NCI-H226 (cell line): ENCODE measurements at places on chromosomes 3 and 15.

DNA sequence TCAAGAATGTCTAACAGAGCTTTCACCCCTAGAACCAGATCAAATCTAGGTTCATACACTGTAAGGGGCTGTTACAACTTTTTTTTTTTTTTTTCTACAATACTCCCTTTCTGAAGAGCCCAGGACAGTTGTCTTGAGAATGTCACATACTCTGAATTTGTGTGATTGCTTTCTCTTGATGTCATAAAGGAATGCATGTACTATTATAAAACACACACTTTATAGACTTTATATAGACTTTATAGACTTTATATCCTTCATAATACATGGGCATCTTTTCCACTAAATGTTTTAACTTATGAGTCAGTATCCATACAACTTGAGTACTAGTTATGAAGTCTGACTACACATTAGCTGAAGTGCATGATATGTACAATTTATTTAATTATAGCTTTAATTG, 26.3 kb downstream of the RFX7 start:
- no peak for DNase-seq

DNA sequence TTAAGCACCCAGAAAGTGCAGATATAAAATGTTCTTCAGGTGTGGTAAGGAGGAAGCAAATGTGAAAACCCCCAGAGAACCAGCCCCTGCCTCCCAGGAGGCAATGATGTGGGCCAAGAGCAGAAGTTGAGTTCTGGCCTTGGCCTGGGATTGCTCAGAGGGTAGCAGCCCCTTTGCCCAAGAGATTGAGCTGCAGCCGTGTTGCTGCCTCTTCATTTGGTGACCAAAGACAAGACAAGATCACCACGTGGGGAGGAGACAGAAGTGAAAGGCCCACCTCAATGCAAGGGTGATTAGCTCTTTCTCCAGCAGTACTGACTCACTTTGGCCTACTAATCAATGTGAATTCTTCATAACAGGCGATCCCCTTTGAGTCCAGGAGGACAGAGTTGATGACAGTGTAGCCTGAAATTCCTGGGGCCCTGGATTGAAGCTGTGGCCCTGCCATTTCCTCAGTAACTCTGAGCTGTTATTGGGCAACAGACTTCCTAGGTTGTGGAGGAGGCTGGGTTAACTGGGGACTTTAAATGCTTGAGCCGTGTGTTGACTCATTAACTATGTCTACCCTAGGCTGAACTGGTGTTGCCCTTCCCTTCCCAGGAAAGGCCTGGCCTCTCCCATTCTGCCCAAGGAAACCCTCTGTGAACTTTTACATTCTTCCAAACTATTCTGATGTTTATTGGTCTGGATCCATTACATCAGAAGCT, 86.5 kb downstream of the ST6GAL1 start:
- peak; percentile 72 for DNase-seq

DNA sequence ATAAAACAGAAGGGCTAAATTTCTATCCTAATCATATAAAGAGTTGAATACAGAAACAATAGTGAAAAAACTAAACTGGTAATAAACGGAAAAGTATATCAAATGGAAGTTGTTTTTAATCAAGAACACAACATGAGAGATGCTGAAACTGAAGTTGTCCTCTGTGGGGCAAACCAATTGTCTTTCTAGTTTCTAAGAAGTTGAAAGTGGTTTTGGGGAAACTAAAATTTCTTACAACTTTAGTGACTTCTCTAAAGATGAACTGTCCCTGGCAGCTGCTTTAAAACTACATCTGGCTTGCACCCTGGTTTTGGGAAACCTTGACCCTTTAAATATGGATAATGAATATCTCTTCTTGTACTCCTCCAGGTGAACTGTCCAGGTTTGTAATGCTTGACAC, 155.6 kb downstream of the ADAM10 start:
- DNase-seq, result no peak

DNA sequence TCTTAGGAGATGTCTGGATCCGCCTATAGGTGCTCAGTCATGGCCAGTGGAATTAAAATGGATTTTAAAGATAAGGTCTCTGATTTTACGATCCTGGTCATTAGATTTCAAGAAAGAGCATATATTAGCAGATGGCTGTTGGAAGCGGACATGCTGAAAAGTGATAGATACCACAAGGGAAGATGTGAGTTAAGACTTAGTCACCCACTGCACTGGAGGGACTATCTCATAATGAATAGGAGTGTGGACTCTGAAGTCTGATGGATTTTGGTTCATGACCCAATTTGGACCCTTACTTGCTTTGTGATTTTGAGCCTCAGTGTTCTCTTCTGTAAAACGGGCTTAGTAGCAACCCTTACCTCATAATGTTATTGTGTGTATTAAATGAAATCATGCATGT, 214.7 kb downstream of the CHST2 start:
- no peak for DNase-seq

DNA sequence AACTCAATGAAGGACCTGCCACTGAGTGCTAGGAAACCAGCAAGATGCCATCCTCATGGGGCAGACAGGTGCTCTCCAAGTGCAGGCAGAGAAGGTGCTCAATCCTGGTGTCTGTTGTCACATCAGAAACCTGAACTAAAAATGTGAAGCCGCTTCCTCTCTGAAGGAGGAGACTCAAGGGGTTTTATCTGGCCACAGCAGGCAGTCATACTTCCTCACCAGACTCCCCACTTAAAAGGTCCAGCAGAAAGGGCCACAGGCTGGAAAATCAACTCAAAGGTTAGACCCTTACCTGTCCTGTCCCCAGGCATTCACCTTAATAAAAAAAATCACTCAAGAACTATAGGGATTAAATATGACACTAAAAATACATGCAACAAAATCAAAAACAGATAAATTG, 4.8 kb downstream of the CCDC12 start:
- DNase-seq, result no peak

- DNase-seq, result no peak
Measured at GRCh38 chr3:25257026-25257425, 171.0 kb upstream of the RARB start.

GRCh38 chr3:133805702-133806475, at the start of gene SRPRB:
Gene SRPRB, plus strand, starts transcription at chr3:133805815. Its CDS starts 34 bp downstream, at chr3:133805849.
- DNase-seq, result peak; percentile 86

DNA sequence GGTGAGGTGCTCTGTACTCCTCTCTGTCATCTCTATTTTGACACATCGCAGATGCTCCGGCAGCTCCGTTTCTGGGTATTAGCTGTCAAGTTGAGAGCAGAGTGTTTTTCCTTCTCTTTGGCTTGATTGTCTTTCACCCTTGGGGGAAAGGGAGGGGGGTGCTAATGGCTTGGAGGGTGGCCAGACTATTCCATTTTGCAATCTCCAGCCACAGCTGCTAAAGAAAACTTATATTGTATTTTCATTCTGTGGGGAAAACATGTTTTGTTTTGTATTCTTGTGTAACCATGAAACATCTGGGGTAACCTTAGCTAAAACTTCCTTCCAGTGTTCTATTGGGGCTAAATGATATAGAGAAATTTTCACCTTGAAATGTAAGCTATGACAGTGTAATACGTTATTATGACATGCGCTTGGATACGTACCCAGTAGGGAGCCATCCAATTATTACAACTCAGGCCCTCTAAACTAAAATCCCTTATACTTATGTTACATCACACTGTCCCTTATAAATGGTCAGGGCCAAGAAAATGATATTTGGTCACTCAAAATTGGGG, 14.0 kb upstream of the LARP6 start:
- DNase-seq, result no peak

DNA sequence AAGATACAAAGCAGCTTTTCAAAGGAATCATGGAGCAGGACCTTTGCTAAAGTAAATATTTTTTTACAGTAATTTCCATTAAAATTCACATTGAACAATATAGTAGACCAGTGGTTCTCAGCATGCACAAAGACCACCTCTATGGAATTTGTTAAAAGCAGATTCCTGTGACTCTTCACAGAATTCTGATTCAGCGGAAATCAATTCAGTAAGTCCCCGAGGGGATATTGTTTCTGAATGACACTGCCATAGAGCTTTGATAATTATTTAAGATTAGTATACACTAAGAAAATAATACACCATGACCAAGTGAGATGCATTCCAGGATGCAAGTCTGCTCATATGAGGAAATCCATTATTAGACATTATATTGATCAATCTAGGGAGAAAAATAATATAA, 161.9 kb upstream of the TNIK start:
- no peak for DNase-seq
